ENCODE measurements at places on chromosomes 1 and 21. TPM values are rescaled to one million over a fixed set of nuclear protein-coding genes. Genes with fewer than 3 reads are reported as not detected.

The KPRP gene
- not detected for total RNA-seq

The TRPM2 gene
- 1.6 TPM for total RNA-seq

The FAM131C gene
- 0.37 TPM for total RNA-seq

The TRIM17 gene
- 0.17 TPM for total RNA-seq

The VSIG8 gene
- total RNA-seq = not detected

DNA sequence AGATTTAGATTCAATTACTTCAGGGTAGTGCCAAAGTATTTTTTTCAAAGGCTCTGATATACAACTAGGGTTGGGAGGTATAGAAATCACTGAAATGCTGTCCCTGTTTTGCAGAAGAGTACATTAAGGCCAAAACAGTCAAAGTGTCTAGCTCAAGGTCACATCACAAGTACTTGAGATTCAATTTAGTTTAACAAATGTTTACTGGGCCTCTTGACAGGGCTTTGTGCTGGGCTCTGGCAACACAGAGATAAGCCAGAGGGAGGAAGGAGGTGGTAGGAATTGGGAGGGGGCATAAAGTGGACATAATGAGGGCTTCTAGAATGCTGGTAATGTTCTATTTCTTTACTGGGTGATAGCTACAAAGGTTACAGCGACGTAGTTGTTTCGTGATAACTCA is 2.3 kb upstream of the SLC9A1 start:
- no peak for DNase-seq

- no peak for DNase-seq
Observed at GRCh38 chr1:181206513-181206912, 118.0 kb downstream of the IER5 start.

GRCh38 chr1:82455342-82455741 is 654.6 kb downstream of the ADGRL2 start:
- no peak for DNase-seq

GRCh38 chr1:118145721-118146120 is 39.3 kb downstream of the SPAG17 start:
- DNase-seq = no peak

DNA sequence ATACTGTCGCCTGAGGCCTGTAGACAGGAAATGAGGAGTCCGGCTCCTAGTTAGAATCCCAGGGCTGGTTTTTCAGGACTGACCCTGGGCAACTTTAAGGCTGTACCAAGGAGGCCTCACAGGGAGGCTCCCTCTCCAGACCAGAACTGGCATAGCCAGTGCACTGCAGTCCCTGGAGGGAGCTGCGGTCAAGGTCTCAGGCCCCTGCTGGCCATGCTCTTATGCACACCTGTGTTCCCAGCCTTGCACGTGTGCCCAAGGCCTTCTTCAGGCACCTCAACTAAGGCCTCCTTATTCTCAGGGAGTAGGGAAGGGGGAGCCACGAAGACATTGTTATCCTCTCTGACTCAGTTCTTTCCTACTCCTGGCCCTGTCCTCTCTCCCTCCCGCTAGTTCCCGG is 22.0 kb upstream of the IFNAR1 start:
- no peak for DNase-seq

DNA sequence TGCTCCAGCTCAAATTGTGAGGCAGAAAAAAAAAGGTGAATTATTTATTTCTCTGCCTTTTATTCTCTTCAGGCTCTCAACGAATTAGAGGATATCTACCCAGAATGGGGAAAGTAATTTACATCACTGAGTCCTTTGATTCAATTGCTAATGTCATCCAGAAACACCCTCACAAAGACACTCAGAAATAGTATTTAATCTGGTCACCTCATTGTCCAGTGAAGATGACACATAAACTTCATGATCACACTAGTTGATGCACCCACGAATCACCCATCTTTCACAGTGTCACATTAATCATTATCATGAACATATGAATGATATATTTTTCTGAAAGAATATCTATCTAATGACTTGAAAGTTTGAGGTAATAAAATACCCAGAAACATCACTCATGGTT is 868.5 kb downstream of the BRINP3 start:
- no peak for DNase-seq

- DNase-seq = no peak
Observed at GRCh38 chr1:61436491-61437120, 288.3 kb downstream of the TM2D1 start.

Measured in B cell (primary cell).